ENCODE measurements at places on chromosomes 2 and 18. TPM values are rescaled to one million over a fixed set of nuclear protein-coding genes. Genes with fewer than 3 reads are reported as not detected.

DLX1 gene
- total RNA-seq: not detected

DNA sequence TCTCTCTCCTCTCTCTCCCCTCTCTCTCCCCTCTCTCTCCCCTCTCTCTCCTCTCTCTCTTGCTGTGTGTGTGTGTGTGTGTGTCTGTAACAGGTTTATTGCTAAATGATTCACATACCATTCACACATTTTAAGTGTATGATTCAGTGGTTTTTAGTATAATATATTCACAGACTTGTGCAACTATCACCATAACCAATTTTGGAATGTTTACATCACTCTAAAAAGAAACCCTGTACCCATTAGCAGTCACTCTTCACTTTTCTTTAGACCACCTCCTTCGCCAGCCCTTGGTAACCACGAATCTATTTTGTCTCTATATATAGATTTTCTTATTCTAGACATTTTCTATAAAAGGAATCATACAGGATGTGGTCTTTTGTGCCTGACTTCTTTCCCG, 11.4 kb downstream of the THNSL2 start:
- DNase-seq: no peak

BOLA3 gene
- 103 TPM for total RNA-seq

GRCh38 chr2:121648206-121649148, 785 bp downstream of the CLASP1 start:
- peak; percentile 86 for DNase-seq

AGPS gene
- total RNA-seq: 76.7 TPM

DNA sequence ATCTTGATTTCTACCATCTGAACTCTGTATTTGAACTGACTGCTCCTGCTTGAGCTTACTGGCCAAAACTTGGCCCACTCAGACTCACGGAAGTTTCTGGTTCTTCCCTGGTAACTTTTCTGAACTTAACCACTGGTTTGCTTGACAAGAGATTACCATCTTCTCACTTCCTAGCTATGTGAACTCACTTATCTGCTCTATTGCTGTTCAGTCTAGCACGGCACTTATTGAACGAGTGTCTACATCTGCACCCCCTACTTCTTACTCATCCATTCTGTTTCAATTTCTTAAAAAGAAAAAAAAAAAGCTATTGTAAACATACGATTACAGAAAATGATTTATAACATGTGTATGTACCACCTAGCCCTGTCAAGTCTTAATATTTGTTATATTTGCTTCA, 9.0 kb downstream of the CKAP2L start:
- no peak for DNase-seq

DNA sequence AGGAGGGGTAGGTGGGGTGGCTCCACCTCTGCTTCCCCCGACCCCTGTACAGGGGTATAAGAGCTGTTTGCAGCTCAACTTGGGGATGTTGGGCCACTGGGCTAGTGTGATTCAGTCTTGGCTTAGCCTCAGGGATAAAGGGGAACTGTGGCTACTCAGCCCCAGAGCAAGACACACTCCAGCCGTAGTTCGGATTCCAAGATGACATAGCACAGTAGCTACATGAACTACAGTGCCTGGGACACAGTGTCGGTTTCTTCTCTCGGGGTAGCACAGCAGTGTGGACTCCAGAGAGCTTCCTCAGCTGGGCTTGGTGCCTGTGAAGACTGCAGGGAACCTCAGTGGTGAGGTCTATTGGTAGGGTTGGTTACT, 21.1 kb downstream of the CARF start:
- no peak for DNase-seq

DNA sequence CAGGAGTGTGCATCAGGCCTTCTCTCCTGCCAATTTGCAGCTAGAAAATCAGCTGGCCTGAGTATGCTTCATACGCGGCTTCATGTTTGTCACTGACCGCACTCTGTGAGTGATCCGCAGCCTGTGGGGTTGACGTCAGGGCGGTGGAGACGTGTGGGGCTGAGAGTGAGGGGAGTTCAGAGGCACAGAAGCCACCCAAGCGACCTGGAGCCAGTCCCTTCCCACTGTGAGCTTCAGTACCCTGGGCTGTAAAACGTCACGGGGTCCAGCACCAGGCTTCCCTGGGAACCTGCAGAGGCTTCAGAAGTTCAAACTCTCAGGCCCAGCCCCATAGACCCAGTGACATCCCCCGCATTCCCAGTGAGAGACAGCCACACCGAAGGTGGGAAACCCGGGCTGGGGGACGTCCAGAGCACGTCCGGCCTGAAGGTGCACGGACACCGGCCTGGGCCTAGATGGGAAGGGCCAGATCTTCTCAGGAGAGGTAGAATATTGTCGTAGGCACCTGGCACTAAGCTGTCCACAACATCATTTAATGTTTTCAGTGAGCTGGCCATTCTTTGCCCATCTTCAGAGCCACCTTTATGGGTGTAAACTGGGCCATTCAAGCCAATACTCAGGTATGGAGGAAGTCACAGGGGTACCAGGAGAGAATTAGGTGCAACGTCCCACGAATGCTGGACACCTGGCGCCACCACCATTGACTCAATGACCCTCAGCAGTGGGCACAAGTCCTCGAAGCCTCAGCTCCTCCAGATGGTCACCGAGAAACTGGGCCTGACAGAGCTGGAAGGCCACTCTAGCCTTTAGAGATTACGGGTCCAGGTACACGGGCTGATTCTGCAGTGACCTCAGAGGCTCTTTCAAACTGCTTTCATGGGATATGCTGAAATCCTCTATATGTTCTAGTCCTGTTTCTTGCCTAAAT, 235.6 kb upstream of the MYT1L start:
- DNase-seq: no peak

- DNase-seq: no peak
These were observed 191.0 kb downstream of the ARL4C start for GRCh38 chr2:234305846-234306245.

GRCh38 chr2:236743039-236743920, 173.7 kb downstream of the ACKR3 start:
- DNase-seq: no peak

- no peak for DNase-seq
These were observed 20.8 kb downstream of the LHCGR start for GRCh38 chr2:48734576-48735303.

DNA sequence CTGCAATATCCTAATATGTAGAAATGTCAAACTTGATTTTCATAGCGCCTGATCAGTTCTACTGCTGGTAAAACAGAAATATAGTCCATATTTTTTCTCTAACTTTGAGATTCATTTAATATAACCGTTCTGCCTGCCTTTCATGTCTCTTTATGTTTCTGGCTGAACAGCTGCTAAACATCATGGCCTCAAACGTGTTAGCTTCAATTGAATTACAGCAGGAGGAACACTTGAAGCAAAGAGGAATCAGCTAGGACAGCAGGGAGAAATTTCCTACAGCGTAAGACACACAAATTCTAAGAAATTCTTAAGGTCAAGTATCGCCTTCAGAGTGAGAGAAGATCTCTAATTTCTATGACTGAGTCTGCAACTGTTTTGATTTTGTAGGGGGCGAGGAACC, 433.2 kb downstream of the FBXO15 start:
- DNase-seq: no peak

RESP18 gene
- not detected for total RNA-seq

DNA sequence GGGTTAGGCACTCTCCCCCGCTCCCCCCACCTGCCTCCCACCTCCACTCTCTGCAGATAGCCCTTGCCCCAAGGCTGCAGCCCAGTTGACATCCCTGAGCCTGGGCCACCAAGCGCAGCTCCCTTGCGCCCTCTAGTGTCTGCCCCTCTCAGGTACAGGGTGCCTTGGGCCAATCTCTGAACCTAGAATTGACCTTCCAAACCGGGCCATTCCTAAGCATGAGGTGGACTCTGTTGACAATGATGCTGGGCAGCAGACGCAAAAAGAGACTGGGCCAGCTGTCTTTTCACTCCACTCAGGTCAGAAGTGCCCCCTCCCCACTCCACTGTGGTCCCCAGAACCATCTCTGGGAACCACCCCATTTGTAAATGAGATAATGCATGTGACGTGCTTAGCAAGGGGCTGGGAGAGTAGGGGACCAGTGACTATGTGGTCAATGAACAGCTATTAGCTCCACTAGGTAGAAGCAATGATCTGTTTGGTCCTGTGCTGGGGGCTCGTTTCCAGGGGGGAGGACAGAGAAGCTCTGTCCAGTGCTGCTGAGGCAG, 43.3 kb upstream of the PLB1 start:
- DNase-seq: peak; percentile 94

GRCh38 chr2:201698588-201699226, at the start of gene MPP4:
Gene MPP4 (minus strand): TSS chr2:201698644. CDS start chr2:201693954, 4,690 bp downstream.
- DNase-seq: peak; percentile 42

TNFAIP6 gene
- not detected for total RNA-seq

ANKRD62 gene
- not detected for total RNA-seq

GRCh38 chr2:54701029-54701428, 22.4 kb upstream of the EML6 start:
- no peak for DNase-seq
